ENCODE measurements at places on chromosomes 6 and 20.

GRCh38 chr6:145147981-145148749 lies 587.2 kb downstream of the EPM2A start:
- DNase-seq, result no peak

DNA sequence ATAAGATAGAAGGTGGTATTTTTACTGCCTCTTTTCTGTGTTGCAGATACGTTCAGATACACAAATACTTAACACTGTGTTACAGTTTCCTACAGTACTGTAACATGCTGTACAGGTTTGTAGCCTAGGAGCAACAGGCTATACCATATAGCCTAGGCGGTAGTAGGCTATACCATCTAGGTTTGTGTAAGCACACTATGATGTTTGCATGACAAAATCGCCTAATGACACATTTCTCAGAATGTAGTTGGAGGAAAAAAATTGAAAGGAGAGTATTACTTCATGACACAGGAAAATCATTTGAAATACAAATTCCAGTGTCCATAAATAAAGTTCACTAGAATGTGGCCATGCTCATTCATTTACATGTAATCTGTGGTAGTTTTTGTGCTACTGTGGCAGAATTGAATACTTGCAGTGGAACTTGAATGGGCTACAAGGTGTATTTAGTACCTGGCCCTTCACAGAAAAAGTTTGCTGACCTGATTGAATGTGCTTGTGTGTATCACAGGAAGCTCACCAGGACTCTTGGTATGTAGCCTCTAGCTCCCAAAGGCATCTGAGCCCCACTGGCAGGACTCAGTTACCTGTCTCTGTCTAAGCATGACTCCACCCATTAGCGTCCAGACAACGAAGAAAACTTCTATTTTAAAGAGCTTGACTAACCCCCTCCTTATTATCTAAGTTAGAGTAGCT lies 18.8 kb downstream of the TOP1 start:
- no peak for DNase-seq

DNA sequence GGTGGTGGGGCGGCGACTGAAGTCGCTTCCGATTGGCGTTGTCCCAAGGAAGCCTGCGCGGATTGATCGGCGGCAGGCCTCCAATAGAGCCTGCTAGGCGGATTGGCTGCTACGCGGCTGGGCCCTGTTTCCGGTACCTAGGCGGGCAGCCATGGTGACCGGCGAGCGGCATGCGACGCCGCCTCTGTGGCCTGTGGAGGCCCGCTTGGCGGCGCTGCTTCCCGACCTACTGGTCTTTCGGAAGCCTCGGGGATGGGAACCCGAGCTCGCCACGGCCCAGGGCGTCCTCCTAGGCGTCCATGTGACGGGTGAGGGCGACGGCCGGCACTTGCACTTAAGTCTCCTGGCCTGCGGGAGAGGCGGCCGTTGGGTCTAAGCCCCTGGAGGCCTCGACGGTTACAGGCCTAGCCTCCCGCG lies 28.1 kb downstream of the NFYA start:
- DNase-seq, result no peak

GRCh38 chr20:50784464-50784863 lies 10.4 kb upstream of the BCAS4 start:
- no peak for DNase-seq

DNA sequence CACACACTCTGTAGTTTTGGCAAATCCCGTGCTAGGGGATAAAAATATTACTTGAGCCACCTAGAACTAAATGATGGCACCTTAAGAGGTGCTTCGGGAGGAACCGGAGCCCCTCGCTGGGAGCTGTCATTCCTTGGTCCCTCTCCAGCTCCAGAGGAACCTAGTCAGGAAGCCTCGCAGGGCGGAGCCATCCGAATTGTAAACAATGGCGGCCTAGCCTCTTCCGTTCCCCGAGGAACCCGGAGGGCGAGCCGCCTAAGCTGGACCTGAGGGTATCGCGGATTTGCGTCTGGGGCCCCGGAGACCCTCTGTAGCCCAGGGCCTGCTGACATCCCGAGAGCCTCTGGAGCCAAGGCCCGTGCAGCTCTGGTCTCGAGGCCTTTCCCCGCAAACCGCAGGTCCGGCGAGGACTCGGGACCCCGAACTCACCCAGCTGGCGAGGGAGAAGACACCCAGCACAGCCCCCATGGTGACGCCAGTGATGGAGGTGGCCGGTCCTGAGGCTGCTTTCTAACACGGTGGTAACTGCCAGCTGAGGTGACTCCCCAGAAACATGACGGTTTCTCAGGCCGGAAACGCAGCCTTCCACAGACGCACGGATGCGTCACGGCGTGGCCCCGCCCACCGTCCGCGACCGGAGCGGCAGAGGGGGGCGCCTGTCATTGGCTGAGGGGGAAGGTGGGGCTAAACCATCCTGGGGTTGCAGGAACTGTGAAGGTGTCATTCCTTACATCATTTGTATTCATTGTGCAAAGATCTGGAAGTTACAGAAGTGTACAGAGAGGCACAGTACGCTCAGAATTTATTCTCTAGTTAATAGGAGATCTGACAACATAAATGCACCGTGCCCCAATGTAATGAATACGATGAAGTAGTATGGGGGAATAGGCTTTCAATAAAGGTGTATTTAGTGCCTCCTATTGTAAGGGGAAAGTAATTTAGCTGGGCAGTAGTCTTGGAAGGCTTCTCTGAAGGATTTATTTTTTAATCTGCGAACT lies at the start of gene SERINC3:
Gene SERINC3, minus strand, starts transcription at position 587 of the 998 bp plus-strand sequence. Its CDS starts 119 bp downstream, at position 468.
- DNase-seq, result peak; percentile 92

- DNase-seq, result no peak
Measured at GRCh38 chr6:30157999-30158398, 3.0 kb downstream of the TRIM10 start.
